Mesenteric fat pad (tissue), 1 donor: ENCODE measurements at places on chromosomes 7 and 10. TPM values are rescaled to one million over a fixed set of nuclear protein-coding genes. Genes with fewer than 3 reads are reported as not detected.
A peak's percentile ranks its signal among the peaks of the same experiment; 100 is the strongest.

DNA sequence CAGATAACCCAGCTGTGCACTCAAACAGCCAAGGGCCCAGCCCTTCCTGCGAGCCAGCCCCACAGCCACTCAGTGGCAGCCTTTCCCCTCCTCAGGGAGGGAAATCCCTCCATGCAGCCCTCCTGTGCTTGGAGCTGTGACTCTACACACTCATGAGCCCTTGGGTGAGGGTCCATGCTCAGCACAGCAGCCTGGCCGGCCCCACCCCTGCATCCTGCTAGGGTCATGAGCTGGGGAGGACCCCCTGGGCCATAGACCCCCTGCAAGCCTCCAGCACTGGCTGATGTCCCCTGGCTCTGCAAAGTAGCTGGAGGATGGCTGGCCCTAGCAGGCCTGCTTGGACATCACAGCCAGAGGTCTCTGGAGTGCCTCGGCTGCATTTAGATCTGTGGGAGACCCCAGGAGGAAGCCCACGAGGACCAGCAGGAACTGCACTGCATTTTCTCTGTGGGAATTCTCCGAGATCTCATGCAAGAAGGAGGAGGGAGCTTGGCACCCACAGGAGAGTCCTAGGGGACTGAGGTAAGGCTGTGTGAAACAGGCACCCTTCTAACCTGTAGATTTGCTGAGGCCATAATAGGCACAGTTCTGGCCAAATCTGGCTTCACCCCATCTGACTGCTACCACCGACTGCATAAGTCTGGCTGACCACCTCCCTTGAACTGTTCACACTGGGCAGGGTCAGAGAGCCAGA lies 17.4 kb downstream of the TMEM273 start:
- no peak for DNase-seq

- DNase-seq = no peak
Measured at GRCh38 chr10:97097084-97097433, 88.7 kb downstream of the SLIT1 start.

DNA sequence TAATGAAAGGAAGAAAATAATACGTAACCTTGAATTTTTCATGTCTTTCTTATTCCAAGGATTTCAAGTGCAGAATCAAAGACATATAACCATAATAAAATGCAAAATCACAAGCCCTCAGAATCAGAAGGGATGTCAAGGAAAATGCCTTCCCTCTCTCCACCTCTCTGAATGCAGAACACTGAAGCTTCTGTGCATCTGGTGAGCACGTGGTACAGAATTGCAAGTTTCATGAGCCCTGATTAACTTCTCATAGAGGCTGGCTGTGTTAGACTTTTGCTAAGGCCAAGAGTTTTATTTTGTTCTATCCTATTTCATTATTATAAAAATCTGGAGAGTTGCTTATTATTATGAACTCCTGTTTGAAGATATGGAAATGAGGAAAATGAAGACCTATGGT lies 533.7 kb upstream of the POM121L12 start:
- no peak for DNase-seq

DNA sequence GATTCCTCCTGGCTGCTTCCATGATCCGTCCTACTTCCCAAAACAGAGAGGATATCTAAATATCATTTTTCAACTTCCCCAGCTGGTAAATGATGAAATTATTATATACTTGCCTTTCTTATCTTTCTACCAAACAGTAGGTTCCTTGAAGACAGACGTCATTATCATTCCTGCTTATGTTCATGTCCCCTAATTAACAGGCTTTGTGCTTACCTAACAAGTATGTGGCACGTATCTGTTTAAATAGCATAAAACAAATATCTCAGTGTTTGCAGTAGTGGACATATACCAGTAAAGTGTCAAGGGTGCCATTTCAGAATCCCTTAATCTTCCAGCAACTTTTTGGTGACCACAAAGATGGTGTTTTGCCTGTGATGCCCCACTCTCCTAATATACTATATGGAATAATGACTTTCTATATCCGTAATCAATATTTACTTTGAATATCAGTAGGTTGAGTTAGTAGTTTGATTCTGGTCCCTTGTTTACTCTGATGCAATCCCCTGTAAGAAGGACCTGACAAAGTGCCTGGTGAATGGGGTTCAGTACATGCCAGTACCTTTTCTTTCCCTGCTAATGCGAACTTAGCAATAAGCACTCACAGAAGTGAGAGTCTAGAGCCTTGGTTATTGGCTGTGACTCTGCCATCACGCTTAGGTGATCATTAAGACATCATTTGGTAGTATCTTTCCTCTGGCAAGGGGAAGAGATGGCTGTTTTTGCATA lies 124.4 kb downstream of the ITIH5 start:
- DNase-seq = no peak

ARHGEF35 gene
- total RNA-seq = 7.2 TPM

GRCh38 chr7:822692-823276 lies 9.5 kb upstream of the SUN1 start:
- DNase-seq = no peak

GRCh38 chr10:48457949-48458661 lies 146.8 kb downstream of the ARHGAP22 start:
- DNase-seq = peak; percentile 71

GRCh38 chr10:131199646-131200045 lies 111.9 kb downstream of the TCERG1L start:
- DNase-seq = peak; percentile 68
